ENCODE measurements at places on chromosomes 12 and 14.

GRCh38 chr14:50520947-50521815 is 11.2 kb downstream of the MAP4K5 start:
- no peak for DNase-seq

DNA sequence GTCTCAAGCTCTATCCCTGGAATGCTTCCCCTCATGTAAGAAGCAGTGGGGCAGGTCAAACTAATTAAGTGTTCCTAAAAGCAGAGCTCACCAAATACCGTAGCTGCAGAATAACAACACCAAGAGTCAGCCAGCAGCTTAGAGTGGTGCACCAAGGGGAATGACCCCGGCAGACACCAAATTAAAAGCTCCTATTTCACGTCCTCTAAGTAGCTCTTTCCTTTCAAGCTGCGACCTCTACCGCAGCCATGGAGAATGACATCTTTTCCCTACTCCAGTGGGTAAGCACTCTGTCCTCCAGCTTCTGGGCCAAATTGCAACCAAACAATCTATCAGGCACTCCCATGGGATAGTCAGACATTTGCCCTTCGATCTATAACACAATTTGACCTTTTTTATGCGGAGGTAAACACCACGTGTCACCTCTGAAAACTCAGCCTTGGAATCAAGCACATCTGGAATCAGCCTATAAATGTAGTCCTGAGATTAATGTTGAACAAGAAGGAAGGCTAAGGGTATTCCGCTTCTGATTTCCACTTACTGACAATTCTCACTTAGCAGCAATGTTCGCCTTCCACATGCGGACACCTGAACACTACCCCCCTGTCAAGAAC is 67.6 kb upstream of the CDKN3 start:
- DNase-seq, result no peak

DNA sequence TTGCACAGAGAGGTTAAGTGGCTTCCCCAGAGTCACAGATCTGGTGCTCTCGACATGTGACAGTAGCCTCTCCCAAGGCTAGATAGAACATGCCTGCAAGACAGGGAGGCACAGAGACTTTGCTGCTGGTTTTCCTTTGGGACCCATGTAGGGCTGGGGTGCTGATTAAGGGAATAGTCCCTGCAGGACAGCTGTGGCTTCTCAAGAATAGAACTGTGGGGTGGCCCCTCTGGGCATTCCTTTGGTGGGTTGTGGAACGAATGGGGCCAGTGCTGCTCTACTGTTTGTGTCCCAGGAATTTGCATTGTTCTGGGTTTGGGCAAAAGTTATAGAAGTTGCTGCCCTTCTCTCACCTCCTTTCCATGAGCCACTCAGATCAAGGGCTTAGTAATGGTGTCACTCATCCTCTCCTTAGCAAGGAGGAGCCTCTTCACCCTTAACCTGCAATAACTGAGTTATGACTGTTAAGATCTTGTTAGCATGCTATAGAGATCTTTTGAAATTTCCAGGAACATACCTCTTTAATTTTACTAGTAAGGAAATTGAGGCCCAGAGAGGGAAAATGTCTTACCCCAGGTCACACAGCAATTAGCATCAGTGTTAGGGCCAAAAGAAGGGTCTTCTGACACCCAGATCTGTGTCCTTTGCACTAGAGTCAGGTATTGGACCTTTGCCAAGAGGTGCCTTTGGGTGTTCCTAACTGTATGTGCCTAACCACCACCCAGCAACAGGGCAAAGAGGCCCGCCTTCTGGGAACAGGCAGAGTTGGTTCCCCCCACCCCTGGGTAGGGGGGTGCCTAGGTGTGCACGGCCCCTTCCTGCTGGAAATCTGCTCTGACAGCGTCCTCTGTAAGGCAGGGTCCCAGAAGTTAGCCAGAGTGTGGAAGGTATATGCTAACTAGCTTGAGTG is 31.4 kb downstream of the CD9 start:
- DNase-seq, result no peak

DNA sequence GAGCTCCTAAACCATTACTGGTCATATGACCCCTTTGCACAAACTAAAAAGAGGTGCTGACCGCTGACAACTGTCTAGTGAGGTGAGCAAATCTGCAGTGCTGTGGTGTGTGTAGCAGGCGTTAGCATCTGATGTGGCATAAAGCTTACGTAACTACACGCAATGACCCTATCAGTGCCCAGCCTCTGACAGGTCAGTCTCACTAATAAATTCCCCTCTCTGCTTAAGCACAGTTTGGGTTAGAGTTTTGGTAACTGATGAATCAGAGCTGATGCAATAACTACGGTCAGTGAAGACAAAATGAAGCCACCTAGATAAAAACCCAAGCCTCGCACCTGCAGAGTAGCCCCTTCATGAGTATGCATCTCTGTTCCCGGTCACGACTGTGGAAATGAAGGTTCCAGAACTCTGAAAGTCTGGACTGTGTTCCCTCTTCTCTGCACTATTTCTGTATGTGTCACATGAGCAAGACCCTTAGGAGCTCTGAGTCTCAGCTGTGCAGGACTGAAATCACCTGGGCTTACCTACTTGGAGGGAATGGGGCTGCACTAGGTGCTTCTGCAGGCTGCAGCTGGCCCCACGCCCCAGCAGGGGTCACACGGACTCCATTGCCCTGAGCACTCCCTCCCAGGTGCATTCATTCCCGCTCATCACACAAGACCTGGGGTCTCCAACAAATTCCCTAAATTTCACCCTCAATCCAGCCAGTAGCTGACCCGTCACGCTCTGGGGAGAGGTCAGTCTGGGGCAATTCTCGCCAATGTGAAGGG is 54.4 kb downstream of the RIMBP2 start:
- no peak for DNase-seq

DNA sequence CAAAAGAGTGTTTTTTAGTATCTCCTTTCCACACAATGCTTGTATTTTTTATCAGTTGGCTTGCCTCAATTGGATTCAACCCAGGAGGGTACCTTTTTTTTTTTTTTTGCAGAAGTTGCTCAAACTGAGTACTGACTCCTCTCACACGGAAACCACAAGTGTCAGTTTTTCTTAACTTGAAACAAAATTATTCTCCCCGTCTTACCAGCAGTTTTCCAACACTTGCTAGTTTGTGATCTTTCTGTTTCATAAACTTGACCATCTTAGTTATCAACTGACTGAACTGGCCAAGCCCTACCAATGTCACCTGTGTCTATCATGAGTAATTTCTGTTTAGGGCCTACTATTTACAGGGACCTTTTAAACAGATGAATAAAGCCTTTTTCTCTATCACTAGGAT is 34.1 kb upstream of the ITPR2 start:
- no peak for DNase-seq

GRCh38 chr14:102610968-102611811 is 18.7 kb downstream of the RCOR1 start:
- no peak for DNase-seq

All from smooth muscle cell of the brain vasculature (primary cell).